Uterus (tissue), 4 donors: ENCODE measurements at places on chromosomes 1 and 21. TPM values are rescaled to one million over a fixed set of nuclear protein-coding genes. Genes with fewer than 3 reads are reported as not detected.

Gene SPRR2G
- not detected for total RNA-seq

Gene TRNP1
- total RNA-seq, result 11.9 TPM

Gene CHI3L2
- not detected for total RNA-seq

Gene PLA2G4A
- total RNA-seq, result 24.1 TPM

Gene VHLL
- total RNA-seq, result not detected

Gene OR14C36
- not detected for total RNA-seq

Gene SLC19A2
- total RNA-seq, result 52.4 TPM

Gene CAPN8
- total RNA-seq, result not detected

Gene PDZK1IP1
- total RNA-seq, result 0.48 TPM

Gene NOS1AP
- not detected for total RNA-seq

Gene CCDC185
- total RNA-seq, result not detected

Gene MAP10
- total RNA-seq, result 3.8 TPM

Gene LIN9
- total RNA-seq, result 3.9 TPM

Gene CRNN
- not detected for total RNA-seq

Gene CNIH4
- 47.6 TPM for total RNA-seq

Gene RAB29
- 27.9 TPM for total RNA-seq
